ENCODE measurements at places on chromosomes 3 and 15. TPM values are rescaled to one million over a fixed set of nuclear protein-coding genes. Genes with fewer than 3 reads are reported as not detected.

The ADAMTSL3 gene
- total RNA-seq, result not detected

The IQCF5 gene
- not detected for total RNA-seq

The ZNF35 gene
- 3.5 TPM for total RNA-seq

The IL17RD gene
- 0.04 TPM for total RNA-seq

The WDR93 gene
- total RNA-seq, result not detected

The TRAIP gene
- total RNA-seq, result 30.0 TPM

The NMNAT3 gene
- 7.3 TPM for total RNA-seq

The LMAN1L gene
- total RNA-seq, result 1.1 TPM

The AHSG gene
- total RNA-seq, result not detected

The DIPK2A gene
- 19.8 TPM for total RNA-seq
